ENCODE measurements at places on chromosomes 11 and 22. TPM values are rescaled to one million over a fixed set of nuclear protein-coding genes. Genes with fewer than 3 reads are reported as not detected.

ADM2 gene
- total RNA-seq = 1.1 TPM

SLC6A5 gene
- total RNA-seq = not detected

IGLL1 gene
- not detected for total RNA-seq

SCT gene
- total RNA-seq = not detected

OR51V1 gene
- not detected for total RNA-seq

OR8G5 gene
- not detected for total RNA-seq

KRTAP5-8 gene
- 0.26 TPM for total RNA-seq

- no peak for DNase-seq
Measured at GRCh38 chr22:45164270-45165088, 754 bp downstream of the NUP50 start.

DNA sequence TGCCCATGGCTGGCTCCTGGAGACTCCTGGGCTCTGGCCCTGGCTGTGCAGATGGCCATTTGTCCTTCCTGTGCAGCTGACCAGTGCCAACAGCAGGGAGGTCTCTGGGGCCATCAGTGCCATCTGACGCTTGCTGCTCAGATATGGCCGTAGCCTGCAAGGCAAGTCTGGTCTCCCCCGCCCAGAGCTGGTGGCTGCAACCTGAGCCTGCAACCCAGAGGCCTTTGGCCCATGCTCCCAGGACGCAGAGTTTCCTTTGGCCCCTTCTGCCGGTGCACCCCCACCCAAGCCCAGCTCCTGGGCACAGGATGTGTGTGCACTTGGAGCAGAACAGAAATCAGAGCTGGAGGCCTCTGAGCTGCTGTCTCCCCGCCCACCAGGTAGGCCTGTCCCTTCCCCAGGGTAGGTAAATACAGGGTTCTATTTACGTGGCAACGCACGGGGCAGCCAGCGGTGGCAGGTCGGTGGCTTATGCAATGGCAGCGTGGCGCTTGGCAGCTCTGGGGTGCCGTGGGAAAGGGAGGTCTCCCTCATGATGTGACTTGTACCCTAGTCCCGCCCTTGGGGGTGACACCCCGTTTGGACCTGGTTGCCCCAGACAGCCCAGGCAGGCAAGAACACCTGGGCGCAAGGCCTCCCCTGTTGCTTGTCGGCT is 21.0 kb upstream of the MYEOV start:
- no peak for DNase-seq

DNA sequence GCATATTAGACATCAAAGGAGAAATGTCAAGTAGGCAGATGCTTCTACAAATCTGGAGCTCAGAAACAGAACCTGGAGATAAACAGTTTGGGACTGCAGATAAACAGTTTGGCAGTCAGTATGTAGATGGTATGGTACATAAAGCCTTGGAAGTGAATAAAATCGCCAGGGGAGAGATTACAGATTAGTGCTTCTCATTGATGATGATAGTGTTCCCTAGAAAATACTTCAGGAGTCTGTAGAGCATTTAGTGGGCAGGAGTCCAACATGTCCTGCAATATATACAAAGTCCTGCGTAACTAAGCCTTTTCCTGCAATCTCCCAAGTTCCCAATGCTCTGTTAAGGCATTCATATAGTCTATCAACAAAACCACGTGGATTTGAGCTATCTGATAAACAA is 35.2 kb downstream of the NARS2 start:
- DNase-seq = no peak

- no peak for DNase-seq
Measured at GRCh38 chr11:113497066-113497910, 22.1 kb upstream of the DRD2 start.

DNA sequence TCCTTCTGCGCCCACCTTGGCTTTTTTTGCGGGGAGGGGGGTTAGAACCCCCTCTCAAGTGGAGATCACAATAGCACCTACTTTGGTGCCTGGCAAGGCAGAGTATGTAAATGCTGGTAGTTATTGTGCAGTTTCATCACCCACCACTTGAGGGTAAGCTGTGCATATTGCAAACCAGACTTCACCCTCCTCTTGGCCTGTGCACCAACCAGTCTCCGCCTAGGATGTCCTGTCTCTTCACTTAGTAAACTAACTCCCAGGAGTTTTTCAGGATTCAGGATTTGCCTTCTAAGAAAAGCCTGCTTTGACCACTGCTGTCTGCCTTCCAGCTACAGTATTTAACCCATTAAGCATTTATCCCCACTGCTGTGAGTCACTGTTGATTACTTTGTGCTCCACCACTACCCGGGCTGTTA is 2.0 kb upstream of the UBXN1 start:
- DNase-seq = peak; percentile 84

GRCh38 chr22:50469377-50470305 is 5.2 kb downstream of the SBF1 start:
- DNase-seq = no peak

- no peak for DNase-seq
Measured at GRCh38 chr22:44782363-44782963, 30.1 kb downstream of the ARHGAP8 start.

- no peak for DNase-seq
Measured at GRCh38 chr11:134742224-134742612, 330.2 kb upstream of the B3GAT1 start.

GRCh38 chr11:111456859-111457730 is 55.1 kb downstream of the BTG4 start:
- no peak for DNase-seq
